ENCODE measurements at places on chromosomes 3 and 15.
A peak's percentile ranks its signal among the peaks of the same experiment; 100 is the strongest.

- DNase-seq: no peak
Observed at GRCh38 chr15:49852756-49853155, 231.9 kb downstream of the DTWD1 start.

GRCh38 chr3:187641320-187642016 lies 28.7 kb downstream of the SST start:
- DNase-seq: no peak

DNA sequence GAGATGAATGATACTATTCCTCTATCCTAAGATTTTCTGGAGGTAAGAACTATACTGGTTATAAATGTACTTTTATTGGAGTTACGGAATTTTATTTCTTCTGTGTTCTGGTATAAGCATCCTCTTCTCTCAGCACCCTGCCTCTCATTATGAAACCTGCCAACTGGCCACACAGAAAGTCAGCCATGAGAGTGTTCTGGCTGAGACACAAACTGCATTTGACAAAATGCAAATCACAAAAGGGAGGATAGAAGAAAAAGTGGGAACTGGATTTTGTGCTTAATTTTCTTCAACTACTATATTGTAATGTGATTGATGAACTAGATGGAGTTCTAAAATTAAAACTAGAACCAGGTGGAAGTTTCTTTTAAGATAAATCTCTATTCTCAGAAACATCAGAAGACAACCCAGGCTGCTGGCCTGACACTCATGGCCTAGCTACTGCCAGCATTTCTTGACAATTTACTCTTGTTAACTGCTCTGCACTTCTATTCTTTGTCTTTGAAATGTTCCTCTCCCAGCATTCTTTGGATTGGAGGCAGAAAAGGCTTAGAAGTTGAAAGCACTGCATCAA lies 143.1 kb downstream of the WDR76 start:
- DNase-seq: no peak

DNA sequence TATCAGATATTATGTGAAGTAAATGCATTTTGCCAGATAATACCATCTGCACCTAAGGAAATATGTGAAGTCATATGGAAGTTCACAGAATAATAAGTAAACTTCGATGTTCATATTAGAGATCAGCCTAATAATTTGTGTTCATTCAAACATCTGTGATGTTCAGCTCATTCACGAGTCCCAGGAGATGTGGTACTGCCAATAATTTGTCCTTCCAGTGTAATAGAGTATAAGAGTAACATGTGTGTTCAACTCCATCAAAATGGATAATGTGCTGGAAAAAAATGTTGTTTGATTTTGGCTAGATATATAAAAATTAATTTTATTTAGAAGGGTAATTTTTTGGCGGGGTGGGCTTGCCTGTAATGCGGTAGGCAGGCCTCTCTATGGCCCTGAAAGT lies 75.4 kb upstream of the ARL6 start:
- no peak for DNase-seq

DNA sequence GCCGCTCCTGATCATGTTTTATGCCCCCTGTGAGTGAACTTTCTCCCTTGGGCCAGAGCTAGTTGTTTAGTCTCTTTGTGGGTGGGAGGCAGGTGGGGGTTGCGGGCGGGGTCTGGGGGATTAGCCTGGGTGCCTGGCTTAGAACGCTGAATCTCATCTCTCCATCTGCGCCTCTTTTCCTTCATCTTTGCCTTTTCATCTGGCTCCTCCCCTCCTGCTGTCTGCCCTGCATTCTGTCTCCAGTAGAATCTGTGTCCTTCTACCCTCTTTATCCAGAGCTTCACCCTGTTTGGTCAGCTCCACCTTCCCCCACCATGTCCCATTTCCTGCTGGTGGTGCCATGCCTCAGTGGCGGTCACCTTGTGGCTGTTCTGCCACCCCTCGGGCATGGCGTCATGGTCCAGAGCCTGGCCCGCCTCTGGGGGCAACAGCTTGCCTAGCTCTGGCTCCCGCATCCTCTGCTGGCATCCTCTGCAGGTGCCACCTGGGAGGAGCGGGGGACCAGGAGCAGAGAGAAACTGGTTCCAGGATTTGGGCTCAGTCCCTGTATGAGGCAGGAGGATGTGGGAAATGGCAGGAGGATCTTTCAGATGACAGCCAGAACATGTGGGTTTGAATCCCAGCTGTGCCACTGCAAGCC lies 44.3 kb downstream of the PDIA5 start:
- no peak for DNase-seq

DNA sequence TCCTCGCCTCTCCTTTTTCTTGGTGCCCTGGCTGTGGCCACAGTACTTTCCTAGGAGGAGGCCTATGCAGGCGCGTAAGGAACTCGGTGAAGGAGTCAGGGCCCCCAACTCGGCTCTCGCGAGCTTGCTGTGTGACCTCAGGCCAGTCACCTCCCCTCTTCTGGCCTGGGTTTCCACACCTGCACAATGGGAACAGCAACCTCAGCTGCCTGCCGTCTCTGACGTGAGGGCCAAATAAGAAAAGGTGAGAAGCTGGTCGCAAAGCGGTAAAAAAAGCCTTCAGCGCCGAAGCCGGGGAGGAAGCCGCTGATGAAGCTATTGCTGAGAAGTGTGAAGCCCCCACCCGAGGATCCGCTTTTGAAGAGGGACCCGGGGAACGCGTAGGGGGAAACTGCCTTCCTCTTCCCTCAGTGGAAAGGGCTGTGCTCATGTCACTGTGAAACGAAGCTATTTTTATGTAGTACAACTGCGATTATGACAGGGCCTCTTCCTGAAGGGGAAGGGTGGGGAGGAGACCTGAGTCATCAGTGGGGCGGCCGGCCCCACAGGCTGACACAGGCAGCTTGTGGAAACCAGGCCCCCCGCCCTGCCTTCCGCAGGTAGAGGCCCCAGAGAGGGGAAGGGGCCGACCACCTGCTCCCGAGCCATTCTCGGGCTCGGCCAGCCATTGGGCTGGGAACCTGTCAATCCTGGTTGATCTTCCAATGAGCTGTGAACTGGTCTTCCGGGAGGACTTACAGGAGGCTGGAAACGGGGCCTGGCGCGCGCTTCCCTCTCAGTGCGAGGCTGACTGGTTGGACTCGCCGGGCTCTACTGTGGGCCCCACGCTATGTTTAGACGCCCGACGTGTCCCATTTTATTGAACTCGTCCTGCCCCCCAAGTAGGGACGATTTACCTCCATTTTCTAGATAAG lies 18.0 kb upstream of the ANKDD1A start:
- peak; percentile 98 for DNase-seq

DNA sequence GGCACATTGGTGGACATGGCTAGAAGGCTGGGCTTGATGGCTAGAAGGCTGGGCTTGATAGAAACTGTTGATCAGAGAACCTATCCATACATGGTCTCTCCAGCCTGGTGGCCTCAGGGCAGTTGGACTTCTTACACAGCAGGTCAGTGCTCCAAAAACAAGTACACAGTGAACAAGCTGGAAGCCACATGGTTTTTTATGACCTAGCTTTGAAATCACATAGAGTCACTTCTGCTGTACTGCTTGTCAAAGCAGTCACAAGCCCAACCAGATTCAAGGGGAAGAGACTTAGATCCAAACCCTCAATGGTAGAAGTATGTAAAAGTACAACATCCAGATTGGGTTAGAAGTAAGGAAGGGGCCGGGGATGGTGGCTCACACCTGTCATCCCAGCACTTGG lies 89.4 kb upstream of the HES1 start:
- no peak for DNase-seq

- no peak for DNase-seq
Observed at GRCh38 chr15:94297558-94297957, 66.2 kb downstream of the MCTP2 start.

DNA sequence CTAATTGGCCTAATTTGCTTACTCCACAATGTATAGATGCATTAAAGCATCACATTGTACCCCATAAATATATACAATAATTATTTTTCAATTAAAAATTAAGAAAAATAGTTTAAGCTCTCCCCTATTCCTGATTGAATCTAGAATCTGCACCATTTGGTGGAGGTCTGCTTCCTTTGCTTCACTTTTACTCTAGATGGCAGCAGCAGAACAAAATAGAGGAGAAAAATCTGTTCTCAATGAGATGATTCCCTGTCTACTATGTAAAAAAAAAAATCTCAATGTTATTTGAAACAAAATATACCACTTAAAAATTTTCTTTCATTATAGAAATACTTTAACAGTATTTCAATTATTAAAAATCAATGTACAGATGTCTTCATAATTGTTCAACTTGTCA lies 109.6 kb upstream of the FXR1 start:
- peak; percentile 33 for DNase-seq

DNA sequence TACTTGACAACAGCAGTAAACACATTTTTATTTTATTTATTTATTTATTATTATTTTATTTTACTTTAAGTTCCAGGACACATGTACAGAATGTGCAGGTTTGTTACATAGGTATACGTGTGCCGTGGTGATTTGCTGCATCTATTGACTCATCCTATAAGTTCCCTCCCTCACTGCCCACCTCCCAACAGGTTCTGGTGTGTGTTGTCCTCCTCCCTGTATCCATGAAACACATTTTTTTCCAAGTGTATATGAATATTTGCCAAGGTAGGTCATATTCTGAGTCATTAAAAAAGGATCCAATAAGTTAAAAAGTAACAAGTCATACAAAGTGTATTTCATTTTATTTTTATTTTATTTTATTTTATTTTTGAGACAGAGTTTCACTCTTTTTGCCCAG lies 567.3 kb upstream of the KCNMB2 start:
- peak; percentile 58 for DNase-seq

- no peak for DNase-seq
Observed at GRCh38 chr3:149428087-149428486, 46.4 kb upstream of the TM4SF4 start.

GRCh38 chr15:57384024-57384423 lies 7.7 kb downstream of the CGNL1 start:
- no peak for DNase-seq

DNA sequence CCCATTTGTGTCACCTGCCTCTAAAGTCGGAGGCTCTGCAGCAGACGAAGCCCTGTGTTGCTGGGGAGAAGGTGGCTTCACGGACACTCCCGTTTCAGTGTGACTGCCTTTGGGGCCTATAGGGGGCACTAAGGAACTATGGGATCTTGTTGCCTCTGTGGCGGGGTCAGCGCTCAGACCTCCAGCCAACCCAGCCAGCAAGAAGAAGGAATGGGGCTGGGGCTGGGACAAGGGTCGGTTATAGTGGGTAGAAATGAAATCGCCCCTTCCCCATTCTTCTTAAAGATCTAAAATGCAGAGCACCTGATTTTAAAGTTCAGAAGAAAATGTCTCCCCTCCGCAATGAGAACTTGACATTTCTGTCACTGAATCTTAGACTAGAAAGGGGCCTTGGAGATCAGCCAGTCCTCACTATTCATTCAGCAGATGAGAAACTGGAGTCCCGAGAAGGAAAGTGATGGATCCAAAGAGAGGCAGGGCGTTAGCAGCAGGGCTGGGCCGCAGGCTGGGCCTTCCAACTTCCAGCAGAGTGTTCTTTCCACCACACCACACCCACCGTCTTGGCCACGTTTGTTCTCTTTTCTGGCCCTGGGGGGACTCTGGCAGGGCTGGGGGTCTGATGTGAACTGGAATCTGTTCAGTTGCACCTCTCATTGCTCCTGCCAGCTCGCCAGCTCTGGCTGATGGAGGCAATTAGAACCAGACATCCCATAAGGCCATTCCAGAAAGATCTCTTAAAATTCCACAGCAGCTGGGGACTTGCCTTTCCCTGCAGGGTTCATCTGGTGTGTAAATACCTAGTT lies 195.4 kb downstream of the OPA1 start:
- DNase-seq: peak; percentile 61

DNA sequence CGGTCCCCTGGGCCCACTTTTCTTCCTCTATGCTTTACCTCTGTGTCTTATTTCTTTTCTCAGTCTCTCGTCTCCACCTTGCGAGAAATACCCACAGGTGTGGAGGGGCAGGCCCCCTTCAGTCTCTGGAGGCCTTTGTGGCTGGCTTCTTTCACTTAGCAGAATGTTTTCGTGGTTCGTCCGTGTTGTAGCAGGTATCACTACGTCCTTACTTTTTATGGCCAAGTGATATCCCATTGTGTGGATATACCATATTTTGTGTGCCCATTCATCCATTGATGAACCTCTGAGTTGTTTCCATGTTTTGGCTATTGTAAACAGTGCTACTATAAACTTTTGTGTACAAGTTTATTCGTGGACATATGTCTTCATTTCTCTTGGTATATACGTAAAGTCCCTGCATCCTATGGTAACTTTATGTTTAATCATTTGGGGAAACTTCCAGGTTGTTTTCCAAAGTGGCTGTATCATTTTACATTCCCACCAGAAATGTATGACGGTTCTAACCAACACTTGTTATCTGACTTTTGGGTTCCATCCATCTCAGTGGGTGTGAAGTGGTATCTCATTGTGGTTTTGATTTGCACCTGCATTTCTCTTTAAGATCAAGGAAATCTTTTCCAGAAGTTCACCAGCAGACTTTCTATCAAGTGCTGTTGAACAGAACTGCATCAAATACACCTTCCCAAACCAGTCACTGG lies 5.6 kb downstream of the PIGZ start:
- DNase-seq: no peak

- peak; percentile 19 for DNase-seq
Observed at GRCh38 chr3:16476636-16477035, 36.9 kb downstream of the RFTN1 start.

DNA sequence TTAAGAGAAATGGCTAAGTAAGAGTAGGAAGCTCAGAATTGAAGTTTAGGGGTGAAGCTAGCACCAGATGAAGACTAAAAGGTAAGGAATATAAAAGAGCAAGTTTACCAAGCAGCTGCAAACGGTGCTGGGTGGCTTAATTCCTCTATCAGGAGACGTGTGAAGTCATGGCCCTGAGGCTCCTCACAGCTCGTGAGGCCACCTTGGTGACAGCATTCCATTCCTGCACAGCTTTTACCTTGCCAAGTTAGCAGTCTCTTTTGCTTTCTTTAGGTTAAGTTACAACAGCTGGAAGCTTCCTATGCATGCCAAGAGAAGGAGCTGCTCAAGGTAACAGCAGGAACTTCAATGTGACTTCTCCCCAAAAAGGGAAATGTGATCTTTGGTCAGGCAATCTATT lies 6.4 kb downstream of the TMCO5A start:
- DNase-seq: peak; percentile 11
